ENCODE measurements at places on chromosomes 5 and 9.

- DNase-seq = no peak
These were observed 156.7 kb downstream of the EBF1 start for GRCh38 chr5:158943057-158943456.

- no peak for DNase-seq
These were observed 7.1 kb upstream of the FGF10 start for GRCh38 chr5:44396312-44396711.

GRCh38 chr5:36629729-36630128 lies 23.3 kb downstream of the SLC1A3 start:
- DNase-seq = no peak

- DNase-seq = no peak
These were observed 6.0 kb downstream of the PCDHGC5 start for GRCh38 chr5:141494761-141495452.

- no peak for DNase-seq
These were observed 5.2 kb downstream of the PPP2R2B start for GRCh38 chr5:146873186-146873917.

Data from NCI-H1436 (cell line).